ENCODE measurements at places on chromosomes 3 and 15.
A peak's percentile ranks its signal among the peaks of the same experiment; 100 is the strongest.

DNA sequence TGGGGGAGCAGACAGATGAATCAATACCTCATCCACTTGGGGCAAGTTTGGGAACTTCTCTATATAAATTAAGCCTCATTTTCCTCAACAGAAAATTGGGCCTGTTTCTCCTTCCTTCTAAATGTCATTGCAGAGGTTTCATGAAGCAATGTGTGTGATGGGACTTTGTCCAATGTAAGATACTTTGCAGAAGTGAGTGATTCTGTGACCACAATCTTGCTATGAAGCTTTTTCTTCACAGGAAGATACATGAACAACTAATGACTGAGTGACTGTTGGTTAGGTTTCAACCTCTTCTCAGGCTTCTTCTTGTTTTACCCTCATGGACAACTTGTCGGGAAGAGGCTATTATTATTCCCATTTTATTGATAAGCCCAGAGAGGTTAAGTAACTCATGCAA is 11.0 kb downstream of the TMEM45A start:
- no peak for DNase-seq

DNA sequence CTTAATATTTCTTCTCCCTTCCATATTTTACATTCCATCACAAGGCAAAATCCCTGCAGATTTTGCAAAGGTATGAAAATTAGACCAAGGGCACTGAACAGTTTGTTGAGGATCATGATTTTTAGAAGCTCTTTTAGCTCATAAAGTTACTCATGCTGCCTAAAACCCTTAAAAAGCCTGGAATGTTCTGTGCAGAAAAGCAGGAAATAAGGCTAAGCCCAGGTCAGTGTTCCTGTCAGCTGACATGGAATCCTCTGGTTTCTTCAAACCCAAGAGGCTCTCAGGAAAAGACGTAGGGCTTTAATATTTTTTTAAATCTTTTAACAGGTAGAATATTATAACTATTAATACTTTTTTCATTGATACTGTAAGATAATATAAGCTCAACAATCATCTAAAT is 8.2 kb downstream of the CBLB start:
- no peak for DNase-seq

DNA sequence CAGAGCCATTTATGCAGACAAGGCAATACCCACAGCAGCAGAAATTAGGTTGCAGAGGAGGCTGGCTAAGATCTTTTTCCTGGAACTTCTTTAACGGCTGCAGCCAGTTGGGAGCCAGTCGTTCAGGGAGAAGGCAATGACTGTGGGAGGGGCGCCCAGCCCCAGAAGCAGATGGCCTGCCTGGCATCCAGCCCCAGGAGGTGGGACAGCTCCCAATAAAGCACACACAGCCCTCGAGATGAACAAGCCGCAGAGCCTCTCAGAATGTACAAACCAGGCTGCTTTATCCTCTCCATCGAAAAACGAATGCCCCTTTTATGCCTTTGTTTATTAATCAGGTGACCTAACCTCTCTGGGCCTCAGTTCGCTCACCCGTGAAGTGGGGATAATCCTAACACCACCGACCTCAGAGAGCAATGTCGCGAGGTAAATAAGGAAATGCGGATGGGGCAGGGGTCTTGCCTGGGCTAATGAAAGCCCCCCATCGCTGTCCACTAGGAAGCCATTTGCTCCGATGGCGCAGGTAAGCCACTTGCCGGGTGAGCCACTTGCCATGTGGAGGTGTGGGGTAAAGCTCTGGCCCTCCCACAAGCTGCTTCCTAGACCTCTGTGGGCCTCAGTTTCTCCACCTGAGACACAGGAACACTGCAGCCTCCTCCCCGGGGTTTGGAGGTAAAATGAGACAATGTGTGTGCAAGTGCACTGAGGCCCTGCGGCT is 35.8 kb downstream of the MGLL start:
- DNase-seq = peak; percentile 81

DNA sequence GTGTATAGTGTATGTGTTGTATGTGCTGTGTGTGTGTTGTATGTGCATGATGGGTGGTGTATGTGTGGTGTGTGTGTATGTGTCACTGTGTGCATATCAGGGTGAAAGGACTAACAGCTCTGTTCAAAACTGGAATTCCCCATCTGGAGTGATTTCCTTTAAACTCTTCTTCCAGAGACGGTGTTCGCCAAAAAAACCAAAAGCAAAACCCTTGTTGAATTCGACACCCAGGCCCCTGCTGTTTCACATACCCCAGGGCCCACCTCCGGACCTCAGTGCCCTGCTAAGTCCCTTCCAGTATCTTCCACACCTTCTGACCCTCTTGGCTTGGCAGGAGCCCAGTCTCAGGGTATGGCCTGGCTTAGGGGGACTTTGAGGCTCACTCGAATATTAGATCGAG is 44.9 kb upstream of the SEC13 start:
- DNase-seq = no peak

- DNase-seq = no peak
These were observed 18.8 kb downstream of the ATP11B start for GRCh38 chr3:182812123-182812522.

GRCh38 chr3:29764041-29764440 is 483.2 kb downstream of the RBMS3 start:
- no peak for DNase-seq

DNA sequence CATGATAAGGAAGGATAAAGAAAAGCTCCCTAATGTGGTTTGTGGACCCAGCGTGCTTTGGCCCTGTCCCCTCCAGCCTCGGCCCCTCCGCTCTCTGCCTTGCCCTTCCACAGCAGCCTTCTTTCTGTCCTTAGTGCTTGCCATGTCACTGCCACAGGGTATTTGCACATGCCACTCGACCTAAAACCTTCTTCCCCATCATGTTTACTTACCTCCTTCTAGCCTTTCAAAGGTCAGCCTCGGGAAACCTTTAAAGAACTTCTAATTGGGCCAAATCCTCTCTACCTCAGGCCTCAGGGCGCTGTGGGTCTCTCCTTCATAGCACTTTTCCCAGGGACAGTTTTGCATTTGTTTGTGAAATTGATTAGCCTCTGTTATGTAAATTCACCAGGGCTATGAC is 73.0 kb downstream of the SCN11A start:
- DNase-seq = no peak

DNA sequence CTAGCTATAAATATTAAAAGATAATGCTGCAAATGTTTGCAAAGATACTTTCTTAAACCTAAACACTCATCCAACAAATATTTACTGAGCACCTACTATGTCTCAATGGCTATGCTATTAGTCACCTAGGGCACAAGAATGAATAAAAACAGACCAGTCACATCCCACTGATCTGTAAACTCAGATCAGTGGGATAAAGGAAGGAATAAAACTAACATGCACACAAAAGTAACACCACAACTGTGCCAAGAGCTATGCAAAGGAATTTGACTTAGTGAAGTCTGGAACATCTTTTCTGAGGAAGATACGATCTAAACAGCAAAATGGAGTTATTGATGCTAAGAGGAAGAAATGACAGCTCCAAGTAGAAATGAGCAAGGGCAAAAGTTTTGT is 56.6 kb downstream of the CBLB start:
- DNase-seq = no peak

DNA sequence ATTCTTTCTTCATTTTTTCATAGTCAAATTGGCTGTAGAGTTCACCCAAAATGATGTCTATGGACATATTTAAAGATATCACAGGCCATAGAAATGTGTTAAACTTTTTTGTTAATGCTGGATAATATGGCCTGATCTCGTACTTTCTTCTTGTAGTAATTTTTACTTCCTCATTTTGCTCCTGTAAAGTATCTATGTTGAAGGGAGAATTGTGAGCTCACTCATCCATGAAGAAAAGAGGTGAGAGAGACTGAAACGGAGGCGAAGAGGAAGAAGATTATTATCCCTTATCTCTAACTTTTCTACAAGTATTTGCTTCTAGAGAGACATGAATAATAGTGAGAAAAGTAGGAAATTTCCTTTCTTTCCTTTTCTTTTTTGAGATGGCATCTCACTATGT is 613.8 kb upstream of the TBL1XR1 start:
- DNase-seq = no peak

DNA sequence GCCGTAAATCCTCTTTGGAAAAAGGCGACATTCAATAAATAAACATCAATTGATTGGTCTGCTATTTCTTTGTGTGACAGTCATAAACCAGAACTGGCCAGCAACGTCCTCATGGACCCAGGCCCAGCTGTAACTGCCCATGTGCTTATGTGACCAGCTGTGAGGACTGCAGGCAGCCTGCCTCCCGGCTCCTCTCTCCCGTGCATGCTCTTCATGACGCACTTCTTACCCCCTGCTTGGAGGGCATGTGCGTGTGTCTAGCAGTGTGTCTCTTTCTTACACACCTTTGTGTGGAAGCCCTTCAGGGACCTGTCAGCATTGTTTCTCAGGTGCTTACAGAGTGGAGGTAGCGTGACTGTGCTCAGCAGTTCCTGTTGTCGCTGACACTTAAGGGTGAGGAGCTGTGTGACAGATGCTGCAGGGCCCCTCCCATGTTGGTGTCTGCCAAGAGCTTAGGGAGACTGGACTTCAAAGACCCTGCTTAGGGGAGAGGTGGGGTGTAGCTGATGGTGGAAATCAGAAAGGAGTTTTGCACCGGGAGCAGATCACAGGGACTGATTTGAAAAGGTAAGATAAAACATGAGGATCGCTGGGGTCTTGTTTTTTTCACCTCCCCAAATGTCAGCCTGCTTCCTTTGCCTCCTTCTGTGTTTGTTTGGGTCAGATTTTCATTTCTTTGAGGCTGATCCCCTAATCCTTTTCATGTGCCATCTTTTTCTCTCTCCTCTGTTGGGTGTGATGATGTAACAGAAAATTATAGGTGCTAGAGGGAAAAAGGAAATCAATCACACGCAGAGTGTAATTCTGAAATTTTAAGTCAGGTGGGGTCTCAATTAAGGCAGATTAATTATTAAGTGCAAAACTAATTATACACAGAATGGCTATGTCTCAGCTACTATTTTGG is 2.1 kb downstream of the PODXL2 start:
- no peak for DNase-seq

- no peak for DNase-seq
These were observed 5.1 kb downstream of the FSTL1 start for GRCh38 chr3:120445654-120446053.

DNA sequence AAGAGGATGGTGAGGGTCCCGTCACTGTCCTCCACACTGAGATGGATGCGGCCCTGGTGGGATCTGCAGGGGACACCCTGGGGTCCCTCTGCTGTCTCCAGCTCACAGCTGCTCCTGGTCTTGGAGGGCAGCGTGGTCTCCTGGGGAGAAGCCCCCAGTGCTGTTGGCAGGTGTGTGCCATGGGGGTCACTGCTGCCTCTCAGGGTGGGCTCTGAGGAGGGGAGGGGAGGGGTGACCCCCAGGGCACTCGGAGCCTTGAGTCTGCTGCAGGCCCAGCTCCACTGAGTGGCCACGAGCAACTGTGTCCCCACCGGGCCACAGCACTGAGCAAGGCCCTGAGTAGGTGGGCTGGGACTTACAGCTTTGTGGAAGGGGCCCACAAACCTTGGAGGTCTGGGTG is 34.7 kb downstream of the KLHL25 start:
- DNase-seq = no peak

DNA sequence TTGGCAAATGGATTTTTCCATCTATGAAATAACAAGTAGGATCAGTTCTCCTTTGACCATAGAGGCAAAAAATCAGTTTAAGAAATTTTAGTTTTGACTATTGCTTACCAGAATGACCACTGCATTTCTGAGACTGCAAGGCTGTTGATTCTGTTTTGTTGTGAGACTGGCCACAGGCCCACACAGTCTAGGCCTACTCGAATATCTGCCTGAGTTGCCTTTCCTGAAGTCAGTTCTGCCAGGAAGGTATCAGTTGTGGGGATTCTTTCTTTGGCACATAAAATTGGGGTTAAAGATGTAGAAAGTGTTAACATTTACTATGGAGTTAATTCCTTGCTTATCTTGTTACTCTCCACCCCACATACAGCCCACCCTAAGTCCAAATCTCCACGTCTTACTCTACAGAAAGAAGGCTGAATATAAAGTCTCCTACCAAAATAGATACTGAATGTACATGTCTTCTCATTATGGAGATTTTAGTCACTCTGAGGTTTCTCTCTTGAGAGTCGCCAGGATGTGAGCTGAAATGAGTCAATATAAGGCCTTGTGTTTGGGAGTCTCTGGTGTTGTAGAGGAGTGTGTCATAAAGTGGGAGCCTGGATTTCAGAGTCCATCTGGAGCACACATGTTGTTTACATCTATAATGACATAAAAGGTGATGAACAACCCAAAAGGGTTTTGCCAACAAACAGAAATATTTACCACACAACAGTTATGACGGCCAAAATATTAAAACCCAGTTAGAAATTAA is 45.0 kb upstream of the WWTR1 start:
- DNase-seq = no peak

DNA sequence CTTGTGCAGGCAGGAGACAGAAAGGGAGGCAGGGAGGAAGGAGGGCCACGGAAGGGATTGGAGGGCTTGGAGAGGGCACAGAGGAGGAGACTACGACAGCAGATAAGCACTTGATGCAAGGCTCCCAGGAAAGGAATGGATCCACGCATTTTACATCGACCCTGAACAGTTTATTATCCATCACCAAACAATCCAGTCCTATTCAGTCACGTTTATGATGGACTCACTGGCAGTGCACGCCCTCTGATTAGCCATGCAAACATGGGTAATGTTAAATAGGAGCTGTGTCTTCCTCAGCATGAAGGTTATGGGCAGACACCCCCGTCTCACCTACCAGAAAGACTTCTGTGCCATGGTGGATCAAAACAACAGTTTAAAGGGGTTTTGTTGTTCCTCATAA is 80.2 kb upstream of the SNRK start:
- no peak for DNase-seq

DNA sequence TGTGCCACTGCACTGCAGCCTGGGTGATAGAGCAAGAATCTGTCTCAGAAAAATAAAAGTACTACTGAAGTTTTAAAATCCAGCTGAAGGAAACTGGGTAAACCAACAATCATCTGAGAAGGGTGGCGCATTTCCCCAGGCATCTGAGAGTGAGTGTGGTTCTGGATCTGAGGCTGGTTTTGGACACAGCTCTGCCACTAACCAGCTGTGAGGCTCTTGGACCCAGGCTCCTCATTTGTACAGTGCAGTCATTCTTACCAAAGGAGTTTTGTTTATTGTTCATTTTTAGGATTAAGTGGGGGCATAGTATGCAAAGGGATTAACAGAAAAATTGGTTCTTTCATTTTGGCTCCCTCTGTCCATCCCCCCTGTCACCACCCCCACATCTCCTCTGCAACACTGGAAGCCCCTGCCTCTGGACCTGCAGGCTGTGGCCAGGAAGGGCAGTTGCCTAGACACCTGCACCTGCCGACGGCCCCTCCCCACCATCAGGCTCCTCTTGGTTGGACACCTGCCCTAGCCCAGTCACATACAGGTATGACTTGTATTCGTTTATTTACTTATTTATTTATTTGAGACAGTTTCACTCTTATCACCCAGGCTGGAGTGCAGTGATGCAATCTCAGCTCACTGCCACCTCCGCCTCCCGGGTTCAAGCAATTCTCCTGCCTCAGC is 8.8 kb downstream of the NUP210 start:
- no peak for DNase-seq

- DNase-seq = no peak
These were observed 317 bp downstream of the ROBO2 start for GRCh38 chr3:77040216-77040615.

GRCh38 chr3:135083179-135083578 is 288.1 kb downstream of the EPHB1 start:
- DNase-seq = no peak
